ENCODE measurements at places on chromosomes 11 and 22.

- no peak for DNase-seq
Measured at GRCh38 chr11:81377418-81377817, 1356.2 kb downstream of the FAM181B start.

GRCh38 chr11:31822175-31822926 is 11.2 kb upstream of the PAX6 start:
- DNase-seq = no peak

DNA sequence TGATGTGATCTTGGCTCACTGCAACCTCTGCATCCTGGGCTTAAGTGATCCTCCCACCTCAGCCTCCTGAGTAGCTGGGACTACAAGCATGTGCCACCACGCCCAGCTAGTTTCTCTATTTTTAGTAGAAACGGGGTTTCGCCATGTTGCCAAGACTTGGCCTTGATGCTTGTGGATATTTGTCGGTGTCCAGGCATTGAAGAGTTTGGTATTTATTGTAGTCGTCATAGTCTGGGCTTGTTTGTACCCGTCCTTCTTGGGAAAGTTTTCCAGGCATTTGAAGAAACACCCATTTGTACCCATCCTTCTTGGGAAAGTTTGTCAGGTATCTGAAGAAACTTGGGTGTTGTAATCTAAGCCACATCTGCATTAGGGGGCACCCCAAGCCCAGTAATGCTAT is 28.7 kb downstream of the FCHSD2 start:
- DNase-seq = no peak

GRCh38 chr22:36244522-36245391 is 5.4 kb upstream of the APOL2 start:
- DNase-seq = no peak

GRCh38 chr22:19942157-19943081 is 801 bp upstream of the TXNRD2 start:
- DNase-seq = peak; percentile 21

DNA sequence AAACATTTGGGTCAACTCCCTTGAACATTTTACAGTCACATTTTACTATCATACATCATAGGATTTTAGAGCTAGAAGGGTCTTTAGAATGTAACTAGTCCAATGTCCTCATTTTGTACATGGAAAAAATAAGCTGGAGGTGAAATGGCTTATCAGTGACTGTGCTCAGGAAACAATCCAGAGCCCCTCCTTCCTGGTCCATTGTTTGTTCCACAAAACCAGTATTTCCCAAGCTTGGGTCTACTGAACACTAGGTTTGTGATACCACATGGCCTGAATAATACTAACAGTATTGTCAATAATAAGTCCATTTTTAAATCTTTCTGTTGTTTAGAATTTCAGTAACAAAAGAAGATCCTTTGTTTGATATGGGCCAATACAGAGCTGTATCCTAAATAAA is 27.1 kb downstream of the PDGFD start:
- DNase-seq = no peak

DNA sequence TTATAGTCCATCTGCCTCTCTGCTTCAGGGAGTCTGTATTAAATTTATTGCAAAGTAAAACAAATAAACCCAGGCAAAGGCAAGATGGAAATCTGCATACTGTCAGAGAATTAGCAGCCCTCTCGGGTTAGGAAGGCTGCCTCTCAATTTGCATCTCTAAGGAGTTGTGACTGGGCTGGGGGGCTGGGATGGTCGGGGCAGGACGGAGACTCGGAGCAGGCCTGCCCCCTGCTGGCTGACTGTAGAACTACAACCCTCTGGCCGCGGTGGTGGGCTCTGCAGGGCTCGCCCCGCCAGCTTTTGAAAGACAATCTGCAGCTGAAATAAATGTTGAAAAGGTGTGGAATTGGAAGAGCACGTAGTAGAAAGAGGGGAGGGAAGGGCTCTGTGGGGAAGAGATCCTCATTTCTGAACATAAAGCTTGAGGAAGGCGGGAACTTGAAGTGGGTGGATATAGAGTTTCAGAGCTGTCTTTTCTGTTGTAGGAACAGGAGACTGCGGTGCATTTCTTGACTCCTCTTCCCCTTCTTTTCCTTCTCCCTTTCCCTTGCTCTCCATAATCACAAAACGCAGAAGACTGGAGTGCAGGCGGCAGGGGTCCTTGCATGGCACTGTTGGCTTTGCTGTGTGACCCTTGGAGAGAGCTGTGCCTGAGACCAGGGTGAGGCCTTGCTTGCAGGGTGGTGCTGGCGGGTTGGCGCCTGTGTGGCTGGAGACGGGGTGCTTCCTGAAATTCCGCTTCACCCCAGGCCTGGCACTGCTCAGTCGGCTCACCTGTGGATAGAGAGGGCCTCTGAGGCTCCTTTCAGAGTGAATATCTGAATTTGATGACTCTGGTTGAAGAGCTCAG is 22.6 kb upstream of the PKNOX2 start:
- DNase-seq = peak; percentile 67

DNA sequence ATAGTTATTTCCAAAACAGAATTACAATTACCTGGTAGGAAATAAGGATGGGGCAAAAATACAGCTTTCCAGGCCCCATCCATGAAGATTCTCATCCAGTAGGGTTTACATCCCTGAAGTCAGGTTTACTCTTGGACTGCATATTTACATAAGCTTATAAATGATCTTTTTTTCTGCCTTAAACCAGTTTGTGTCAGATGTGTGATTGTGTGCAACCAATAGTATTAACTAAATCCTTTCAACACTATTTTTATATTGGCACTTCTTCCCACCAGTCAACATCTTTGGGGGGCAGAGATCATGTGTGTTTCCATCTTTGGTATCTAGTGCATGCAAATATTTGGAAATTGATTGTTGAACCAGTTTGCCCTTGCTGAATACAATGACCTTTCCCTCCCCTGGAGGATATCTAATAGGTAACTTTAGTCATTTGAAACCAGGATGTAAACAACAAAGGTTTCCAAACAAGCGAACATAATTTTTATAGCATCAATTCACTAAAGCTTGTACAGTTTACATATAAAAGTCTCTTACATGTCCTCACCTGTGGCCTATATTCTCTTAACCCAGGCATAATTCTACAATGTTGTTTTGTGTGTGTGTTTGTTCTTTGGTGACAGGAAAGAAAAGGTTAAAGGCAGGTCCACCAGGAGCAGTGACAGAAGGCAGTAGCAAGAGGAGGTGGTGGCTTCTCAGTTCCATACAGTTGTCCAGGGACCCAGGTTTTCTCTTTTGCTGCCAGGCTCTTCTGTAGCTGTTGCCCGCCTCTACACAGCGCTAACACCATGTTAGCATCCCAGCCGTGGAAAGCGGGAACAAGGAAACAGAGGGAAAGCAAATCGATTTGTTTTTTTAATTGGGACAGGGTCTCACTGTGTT is 1.7 kb upstream of the ME3 start:
- DNase-seq = no peak

DNA sequence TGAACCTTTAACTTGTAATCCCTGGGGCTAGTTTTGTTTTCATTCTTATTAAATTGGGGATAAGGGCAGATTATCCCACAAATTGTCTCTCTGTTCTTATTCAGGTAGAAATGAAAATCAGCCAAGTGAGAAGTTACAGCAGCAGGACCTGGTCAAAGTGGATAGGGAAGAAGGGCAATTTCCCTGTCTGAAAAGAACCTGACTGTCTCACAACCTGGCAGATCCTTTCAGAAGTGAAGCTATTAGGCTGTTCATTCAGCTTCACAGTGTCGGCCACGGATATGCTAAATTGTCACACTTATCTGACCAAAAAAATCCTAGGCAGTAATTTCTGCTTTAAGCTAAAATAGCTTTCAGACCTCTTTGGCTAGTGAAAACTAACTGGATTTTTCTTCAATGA is 712.6 kb upstream of the ANO5 start:
- DNase-seq = no peak

DNA sequence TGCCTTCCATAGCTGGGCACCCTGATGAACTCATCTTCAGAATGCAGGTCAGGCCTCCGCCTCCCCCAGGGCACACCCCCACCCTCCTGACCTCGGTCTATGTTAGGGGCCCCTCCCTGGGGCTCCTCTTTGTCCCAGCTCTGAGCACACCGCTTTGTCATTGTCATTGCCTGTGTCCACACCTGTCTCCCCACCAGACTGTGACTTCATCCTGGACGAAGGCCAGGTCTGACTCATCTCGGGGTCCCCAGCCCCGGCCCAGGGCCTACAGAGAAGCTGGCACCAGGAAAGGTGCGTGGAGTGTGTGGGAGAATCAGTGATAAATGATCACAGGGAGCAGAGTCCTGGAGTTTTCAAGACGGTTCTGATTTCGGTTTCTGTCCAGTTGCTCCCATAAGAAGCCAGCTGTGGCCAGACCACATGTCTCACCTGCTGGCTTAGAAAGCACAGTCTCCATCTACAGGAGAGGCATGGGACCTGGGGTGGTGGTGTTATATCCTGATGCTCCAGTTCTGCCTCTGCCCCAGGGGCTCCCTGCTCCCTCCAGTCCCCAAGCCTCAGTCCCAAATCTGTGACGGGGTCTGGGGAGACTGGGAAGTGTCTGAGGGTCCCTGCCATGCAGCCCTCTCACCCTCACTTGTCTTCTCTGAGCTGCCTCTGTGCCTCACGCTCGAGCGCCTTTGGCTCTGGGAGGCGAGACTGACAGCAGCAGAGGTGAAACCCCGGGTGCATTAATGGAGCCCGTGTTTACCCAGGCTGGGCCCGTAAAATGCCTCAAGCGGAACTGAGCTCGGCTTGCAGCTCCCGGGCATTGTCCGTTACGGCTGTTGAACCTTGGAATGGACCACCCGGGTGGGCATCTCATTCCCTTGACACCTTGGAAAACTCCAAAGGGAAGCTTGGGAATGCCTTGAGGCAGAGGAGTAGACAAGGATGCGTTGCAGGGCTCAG is 85.5 kb upstream of the WNT11 start:
- no peak for DNase-seq

GRCh38 chr11:6544921-6545850 is 48.1 kb downstream of the DNHD1 start:
- no peak for DNase-seq

- DNase-seq = no peak
Measured at GRCh38 chr11:126992804-126993111, 7.8 kb downstream of the KIRREL3 start.

GRCh38 chr11:369336-370018 is at the start of gene B4GALNT4:
TSS of gene B4GALNT4 (plus strand) at chr11:369499. CDS start at chr11:369804, 305 bp downstream.
- peak; percentile 50 for DNase-seq

DNA sequence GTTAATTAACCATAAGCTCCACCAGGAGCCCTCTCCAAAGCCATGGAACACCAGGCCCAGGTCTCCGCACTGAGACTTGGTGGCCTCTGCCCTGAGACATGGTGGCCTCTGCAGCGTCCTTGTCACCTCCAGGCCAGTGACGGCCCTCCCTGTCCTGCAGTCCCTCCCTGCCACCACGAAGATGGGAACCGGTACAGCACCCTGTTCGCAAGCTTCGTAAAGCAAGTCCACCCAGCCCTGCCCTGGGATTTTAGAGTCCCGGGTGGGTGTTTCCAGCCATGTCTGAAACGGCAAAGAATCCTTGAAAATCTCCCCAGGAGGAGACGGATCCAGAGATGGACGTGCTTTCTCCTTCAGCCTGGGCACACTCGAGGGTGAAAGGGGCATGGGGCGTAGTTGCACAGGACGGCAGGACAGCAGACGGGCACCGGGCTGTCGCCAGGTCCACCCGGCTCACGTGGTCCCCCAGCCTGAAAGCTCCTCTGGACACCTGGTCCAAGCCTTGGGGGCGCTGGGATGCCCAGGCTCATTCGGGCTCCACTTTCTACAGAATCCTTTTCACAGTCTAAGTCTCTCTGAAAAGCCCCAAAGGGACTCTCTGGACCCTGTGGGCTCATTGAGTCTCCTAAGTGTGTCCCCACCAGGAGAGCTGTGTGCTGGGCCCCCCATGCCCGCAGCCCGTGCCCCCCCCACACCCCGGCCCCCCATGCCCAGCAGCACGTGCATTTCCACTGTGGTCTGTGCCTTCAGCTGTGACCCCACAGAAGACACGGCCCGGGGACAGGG is 456.2 kb downstream of the BRD1 start:
- DNase-seq = no peak

- no peak for DNase-seq
Measured at GRCh38 chr11:11604370-11604990, 17.3 kb downstream of the GALNT18 start.

DNA sequence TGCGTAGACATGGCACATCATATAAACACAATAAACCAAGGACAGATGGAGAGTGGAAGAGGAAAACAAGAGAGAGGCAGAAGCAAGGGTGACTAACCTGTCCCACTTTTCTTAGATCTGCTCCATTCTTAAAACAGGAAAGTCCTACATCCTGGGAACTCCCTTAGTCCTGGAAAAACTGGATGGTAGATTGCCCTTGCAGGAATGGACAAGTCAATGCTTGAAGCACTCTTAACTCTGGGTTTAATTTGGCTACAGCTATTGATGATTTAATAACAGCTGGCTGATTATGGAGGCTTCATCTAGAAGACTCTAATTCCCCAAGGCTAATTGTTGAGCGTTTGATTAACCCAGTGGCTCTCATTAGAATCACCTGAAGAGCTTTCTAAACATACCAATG is 258.8 kb downstream of the MIAT start:
- no peak for DNase-seq

GRCh38 chr11:47445840-47446239 is 3.1 kb downstream of the RAPSN start:
- no peak for DNase-seq

- DNase-seq = no peak
Measured at GRCh38 chr11:130624971-130625544, 176.6 kb downstream of the ADAMTS15 start.

DNA sequence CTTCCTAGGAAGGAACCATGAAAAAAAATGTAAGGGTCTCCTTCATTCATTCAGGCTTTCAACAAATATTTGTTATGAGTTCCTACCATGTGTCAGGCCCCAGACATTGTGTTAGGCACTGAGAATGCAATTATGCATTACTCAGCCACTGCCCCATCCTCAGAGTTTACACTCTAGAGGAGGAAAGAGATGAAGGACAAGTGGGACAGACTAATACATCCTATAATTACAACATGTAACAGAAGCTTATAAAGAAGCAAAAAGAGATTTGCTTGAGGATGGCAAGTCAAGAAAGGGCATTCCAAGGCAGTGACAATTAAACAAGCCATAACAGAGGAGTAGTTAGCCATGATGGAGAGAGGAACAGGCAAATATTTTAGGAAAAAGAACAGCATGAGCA is 78.6 kb downstream of the FAM168A start:
- DNase-seq = no peak

- no peak for DNase-seq
Measured at GRCh38 chr11:110089617-110090282, 3.4 kb upstream of the ZC3H12C start.

DNA sequence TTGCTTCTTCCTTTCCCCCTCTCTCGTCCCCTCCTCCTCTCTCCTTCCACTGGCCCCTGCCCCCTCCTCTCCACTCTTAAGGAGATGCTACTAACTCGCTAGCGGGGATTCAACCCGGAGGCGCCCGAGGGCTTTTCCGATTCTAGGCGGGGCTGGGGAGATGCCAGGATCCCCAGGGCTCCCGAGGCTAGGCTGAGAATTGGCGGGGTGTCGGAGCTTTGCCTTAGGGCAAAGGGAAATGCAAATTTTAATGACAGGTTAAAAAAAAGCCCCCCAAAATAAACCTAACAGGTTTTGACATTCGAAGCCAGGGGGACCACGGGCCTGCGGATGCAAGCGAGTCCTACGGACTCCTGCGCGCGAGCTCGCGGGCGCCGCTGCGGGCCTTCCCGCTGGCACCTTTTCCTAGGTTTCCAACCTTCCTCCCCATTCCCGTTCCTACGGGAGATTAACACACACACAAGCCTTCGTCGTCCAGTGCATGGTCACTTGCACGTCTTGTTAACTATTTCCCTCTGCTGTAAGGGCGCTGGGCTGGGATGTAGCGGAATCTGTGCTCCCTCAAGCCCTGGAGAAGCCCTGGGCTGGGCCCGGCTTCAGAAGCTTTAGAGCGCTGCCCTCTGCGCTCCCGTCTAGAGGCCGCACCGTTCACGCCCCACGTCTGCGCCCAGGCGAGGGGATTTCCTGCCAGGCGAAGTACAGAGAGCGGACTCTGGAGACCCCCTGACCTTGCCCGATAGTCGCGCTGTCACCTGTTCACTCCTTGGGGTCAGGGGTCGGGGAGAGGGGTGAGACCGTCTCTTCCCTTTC is 729 bp upstream of the ALX4 start:
- no peak for DNase-seq

Measured in CD4-positive, alpha-beta T cell treated with Interleukin-17A for 4 hours (primary cell).